Non-pigmented ciliary epithelial cell (primary cell): ENCODE measurements at places on chromosomes 16 and 17.

GRCh38 chr16:69253870-69254341, 57.2 kb upstream of the VPS4A start:
- no peak for DNase-seq

DNA sequence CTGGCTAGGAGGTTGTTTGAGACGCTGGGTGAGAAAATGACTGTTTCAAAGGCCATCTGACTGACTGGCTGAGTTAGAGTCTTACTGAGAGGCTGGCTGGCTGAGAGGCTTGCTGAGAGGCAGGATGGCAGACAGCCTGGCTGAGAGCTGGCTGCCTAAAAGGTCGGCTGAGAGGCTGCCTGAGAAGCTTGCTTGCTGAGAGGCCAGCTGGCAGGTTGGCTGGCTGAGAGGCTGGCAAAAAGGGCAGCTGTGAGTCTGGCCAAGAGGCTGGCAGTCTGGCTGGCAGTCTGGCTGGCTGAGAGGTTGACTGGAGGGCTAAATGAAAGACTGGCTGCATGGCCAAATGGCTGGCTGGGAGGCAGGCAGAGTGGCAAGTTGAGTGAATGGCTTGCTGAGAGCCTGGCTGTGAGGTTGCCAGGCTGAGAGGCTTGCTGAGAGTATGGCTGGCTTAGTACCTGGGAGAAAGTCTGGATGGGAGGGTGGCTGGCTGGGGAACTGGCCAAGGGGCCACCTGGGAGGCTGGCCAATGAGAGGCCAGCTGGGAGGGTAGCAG, 35.3 kb upstream of the ACSM2B start:
- DNase-seq = no peak

GRCh38 chr17:7237761-7238419, 1.4 kb downstream of the PHF23 start:
- no peak for DNase-seq

- no peak for DNase-seq
Observed at GRCh38 chr17:73555199-73555960, 88.9 kb downstream of the SDK2 start.

DNA sequence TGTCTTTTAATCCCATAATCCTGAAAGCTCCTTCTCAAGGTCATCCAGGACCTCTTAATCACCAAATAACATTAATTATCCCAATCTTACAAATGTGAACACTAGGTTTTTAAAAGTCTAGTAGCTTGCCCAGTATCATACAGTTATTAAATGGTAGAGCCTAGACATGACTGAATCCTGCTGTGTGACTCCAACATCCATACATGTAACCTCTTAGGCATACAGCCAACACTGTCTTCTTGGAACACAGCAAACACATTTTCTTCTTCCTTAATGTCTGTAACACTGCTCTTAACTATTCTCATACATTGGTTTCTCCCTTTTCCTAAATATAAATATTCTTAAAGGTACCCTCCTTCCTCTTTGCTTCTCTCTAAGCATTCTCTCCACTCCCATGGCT, 13.7 kb downstream of the BRIP1 start:
- DNase-seq = no peak

- DNase-seq = no peak
Observed at GRCh38 chr16:54282202-54282927, 4.2 kb downstream of the IRX3 start.

DNA sequence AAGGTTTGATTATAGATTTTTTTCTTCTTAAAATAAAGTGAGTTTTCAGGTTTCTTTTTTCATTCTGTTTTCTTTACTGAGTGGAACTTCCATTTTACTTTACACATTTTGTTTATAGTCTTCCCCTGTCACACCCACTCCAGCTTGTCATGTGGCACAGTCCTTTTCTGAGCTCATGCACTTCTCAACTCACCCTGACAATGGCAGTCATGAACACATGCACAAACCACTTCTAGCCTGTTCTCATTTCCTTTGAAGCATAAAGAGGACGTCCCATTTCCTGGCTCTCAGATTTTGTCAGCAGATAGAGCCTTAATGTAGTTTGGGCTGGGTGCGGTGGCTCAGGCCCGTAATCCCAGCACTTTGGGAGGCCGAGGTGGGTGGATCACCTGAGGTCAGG, 168.0 kb downstream of the AHSP start:
- DNase-seq = no peak
